Hematopoietic multipotent progenitor cell treated with erythropoietin and hydrocortisone succinate and interleukin-3 and kit ligand, for 17 days (in vitro differentiated cells): ENCODE measurements at places on chromosomes 11 and 22.
A peak's percentile ranks its signal among the peaks of the same experiment; 100 is the strongest.

GRCh38 chr11:100887659-100888058, 200.6 kb downstream of the ARHGAP42 start:
- no peak for DNase-seq

- no peak for DNase-seq
Measured at GRCh38 chr11:57763568-57763967, 2.0 kb downstream of the CTNND1 start.

DNA sequence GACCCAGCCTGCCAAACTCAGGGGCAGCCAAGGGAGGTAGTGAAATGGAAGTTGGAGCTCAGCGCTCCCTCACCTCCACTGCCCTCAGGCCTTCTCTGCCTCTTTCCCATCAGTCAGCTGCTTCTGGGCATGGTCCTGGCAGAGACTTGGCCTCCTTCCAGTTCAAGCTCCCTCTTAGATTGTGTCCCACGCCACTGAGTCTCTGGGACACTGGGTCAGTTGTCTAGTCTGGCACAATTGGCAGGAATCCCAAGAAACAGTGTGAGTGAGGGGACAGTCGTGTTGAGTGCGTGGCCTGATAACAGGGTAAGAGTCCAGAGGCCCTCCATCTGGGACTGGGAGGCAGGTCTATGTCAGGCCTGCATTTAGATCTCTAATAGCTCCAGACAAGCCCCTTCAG, 7.1 kb upstream of the SLC35E4 start:
- no peak for DNase-seq

GRCh38 chr11:18790883-18791206, 753 bp downstream of the PTPN5 start:
- no peak for DNase-seq

DNA sequence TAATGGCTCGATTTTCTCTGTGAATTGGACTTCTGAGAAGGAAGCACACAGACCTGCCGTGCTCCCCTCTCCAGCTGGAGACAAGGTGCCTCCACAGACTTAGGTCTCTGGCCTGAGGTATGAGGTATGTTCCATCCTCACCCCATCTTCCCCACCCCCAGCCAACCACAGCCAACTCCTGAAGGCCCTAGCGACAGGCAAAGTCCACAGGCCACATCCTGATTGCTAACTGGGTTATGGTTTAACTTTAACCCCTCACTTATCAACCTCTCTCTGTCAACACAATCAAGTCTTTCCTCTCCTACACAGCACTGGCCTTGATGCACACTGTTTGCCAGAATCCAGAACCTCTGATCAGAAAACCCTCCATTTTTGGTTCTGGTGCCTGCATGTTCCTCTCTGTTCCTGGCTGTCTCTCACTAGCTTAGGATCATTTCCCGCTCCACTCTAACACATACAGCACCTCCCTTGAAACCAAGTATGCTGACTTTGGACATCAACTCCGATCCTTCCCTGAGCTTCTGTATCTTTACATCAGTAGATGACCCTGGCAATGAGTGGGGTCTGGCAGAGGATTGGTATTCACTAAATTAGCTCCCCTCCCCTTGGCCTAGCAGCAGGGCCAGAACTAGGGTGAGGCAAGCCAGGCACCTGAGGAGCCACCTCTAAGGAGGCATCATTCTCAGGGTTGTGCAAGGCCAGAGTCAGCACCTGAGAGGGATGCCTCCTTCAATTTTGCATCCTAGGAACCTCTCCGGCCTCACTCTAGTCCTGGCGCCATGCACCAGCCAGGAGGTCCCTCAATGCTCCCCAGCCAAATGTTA, 22.0 kb downstream of the JAML start:
- no peak for DNase-seq

- no peak for DNase-seq
Measured at GRCh38 chr11:70725278-70725677, 326.9 kb downstream of the CTTN start.

DNA sequence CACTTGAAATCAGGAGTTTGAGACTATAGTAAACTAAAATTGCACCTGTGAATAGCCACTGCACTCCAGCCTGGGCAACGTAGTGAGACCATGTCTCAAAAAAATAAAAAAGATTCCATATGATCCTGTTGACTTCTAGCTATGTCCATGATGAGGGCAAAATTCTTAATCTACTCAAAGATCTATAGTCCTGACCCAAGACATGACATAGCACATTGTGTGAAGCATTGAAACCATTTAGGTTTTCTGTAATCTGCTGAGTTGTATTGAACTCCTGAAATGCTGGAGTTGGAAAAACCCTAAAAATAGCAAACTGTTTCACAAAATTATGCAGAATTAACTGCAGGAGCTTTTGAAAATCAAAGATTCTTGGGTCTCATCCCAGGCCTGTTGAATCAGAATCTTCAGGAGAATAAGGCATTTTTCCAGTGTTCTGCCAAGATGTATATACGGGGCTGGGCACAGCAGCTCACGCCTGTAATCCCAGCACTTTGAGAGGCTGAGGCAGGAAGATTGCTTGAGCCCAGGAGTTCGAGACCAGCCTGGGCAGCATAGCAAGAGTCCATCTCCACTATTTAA, 29.8 kb upstream of the LDHA start:
- DNase-seq = peak; percentile 30

DNA sequence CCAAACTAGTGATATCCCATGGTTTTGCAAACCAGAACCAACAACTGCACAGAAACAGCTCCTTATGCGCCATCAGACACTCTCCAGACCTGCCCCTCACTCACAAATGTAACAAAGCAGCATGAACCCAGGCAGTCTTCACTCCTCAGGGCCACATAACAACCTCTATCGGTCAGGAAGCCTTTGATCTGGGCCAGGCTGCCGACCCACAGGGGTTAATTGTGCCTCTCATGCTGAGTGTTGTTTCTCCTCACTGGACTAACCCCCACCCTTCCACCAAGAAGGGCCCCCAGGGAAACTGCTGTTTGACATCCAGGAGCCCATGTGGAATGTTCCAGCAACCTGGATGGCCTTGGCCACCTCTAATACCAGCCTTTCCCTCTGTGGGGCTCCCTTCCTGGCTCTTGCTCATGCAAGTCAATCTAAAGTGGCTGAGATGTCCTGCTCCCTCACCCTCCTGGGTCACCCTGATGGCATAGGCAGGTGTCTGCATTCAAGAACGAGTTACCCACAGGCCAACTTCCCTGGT, 7.9 kb upstream of the RGL4 start:
- DNase-seq = peak; percentile 20

DNA sequence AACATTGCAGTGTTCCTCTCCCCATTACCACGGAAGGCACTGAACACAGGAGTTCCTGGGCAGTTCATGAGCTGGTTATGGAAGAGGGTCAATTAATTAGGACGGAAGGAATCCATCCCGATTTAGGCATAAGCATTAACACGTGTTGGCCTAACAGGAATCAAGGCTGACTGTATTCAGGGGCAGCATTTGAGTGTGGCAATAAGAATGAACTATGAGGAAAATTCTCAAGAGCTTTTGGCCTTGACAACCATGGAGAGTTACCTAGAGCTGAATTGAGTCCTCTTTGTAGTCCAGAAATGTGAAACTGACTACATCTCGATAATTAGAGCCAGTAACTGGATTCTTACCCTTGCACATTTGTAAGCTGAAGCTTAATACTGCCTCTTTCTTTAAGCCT, 82.4 kb upstream of the CRTAM start:
- no peak for DNase-seq

GRCh38 chr11:35223371-35223796, 84.4 kb downstream of the CD44 start:
- DNase-seq = no peak

DNA sequence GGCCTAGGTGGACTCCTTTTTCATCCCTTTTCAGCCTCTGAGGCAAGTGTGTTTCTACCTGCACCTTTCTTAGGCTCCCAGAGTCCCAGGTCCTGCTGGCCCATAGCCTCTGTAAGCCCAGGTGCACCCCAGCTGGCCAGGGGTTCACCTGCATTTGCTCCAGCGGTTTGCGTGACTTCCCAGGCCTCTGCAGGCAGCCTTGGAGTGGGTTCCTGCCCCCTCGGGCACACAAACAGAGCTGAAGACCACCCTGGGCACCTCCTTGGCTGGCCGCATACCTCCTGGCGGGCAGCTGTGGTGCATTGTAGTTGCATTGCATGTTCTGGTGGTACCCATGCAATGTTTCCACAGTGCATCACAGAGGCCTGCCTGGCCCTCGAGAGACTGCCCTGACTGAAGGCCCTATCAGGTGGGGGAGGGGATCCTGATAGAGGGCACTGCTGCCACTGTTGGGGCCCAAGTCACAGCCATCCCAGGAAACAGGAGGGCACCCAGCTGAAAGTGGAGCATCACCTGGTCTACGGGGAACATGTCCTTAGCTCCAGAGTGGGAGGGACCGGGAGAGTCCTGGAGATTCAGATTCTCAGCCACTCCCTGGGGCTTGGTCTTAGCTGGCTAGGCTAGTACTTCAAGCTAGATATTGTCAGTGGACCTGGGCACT, 14.1 kb downstream of the SHISA8 start:
- DNase-seq = no peak

- DNase-seq = no peak
Measured at GRCh38 chr11:119747868-119748660, 19.1 kb upstream of the NECTIN1 start.

GRCh38 chr11:109291553-109291952, 130.4 kb upstream of the C11orf87 start:
- no peak for DNase-seq

GRCh38 chr22:23632178-23632577, at the start of gene DRICH1:
Gene DRICH1, minus strand, starts transcription at chr22:23632321. Its CDS starts 298 bp downstream, at chr22:23632023.
- DNase-seq = no peak

DNA sequence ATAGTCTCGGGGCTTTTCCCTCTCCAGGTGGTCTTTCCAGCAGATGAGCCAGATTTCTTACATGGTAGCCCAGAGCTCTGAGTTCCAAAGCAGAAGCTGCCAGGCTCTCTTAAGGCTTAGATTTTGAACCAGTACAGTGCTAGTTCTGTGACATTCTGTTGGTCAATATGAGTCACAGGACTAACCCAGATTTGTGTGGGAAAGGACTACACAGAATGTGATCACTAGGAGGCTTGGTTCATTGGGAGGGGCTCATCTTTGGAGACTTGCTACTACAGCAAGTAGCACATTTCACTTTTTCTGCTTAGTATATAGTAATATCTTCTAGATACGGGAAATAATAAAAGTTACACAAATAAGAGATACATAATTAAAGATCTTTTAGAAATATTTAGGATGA, 24.1 kb downstream of the RNF214 start:
- no peak for DNase-seq

DNA sequence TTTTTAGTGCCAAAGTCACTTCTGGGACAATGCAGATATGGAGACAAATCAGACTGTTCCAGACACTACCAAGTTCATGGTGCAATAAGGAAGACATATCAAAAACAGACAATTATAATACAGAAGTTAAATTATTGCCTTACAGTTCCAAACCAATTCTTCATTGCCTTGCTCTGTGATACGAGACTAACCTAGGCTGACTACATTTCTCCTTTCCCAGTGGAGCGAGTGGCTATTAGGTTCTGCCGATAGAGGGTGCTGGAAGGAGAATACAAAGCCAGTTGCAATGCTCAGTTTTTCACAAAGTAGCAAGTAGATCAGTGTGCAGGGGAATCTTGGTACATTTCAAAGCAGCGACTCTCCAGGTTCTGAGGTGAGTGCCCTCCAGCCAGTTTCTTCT, 67.8 kb downstream of the FAM168A start:
- DNase-seq = no peak

- DNase-seq = peak; percentile 71
Measured at GRCh38 chr11:33735271-33736147, 714 bp downstream of the CD59 start.

DNA sequence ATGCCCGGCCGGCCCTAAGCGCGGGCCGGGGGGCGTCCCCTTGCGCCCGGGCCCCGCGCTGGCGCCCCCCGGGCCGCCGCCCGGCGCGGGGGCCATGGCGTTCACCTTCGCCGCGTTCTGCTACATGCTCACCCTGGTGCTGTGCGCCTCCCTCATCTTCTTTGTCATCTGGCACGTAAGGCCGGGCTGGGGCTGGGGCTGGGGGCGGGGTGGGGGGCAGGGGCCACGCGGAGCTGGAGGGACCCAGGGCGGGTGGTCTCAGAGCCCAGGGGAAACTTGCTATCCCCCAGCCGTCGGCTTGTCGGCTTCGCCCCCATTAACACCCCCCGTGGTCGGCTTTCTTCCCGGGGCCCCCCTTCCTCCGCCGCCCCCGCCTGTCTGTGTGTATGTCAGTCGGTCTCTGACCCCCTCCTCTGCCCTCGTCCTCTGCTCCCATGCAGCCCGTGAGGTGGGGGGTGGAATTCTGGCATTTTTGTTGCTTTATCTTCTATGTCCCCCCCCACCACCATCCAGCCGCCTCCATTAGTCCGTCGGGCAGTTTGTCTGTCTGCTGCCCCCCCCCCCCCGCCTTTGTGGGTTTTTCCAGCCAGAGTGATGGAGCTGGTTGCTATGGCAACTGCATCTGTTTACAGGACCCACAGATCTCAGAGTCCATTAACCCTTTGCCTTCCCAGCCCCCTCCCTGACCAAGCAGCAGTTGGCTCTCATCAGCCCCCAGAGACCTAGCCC, 552 bp downstream of the CNIH2 start:
- no peak for DNase-seq

GRCh38 chr11:128905345-128906184, 14.4 kb downstream of the KCNJ5 start:
- DNase-seq = no peak

- no peak for DNase-seq
Measured at GRCh38 chr11:19861171-19861570, 148.5 kb downstream of the NAV2 start.

- DNase-seq = no peak
Measured at GRCh38 chr11:46879056-46879585, 33.0 kb upstream of the CKAP5 start.

DNA sequence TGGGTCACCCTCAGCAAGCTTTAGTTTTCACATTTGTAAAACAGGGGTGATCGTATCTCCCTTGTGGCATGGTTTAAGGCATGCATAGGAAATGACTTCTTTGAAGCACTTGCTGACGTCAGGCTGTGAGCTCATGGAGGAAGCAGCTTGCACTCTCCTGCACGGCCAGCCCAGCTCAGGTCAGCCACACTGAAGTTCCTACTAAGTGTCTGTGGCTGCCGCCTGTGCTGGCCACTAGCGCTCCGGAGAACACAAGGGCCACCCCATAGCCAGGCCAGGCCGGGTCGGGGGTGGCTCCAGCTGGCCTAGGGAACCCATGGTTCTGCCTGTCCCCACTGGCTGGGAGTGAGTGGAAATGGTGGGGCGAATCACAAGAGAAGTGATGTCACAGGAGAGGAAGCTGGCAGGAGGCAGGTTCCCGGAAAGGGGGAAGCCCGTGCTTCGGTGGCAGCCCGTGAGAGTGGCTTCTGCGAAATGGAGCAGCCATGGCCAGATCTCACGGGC, 28.2 kb downstream of the KCTD17 start:
- DNase-seq = no peak

- DNase-seq = no peak
Measured at GRCh38 chr11:21602699-21603098, 590.2 kb upstream of the ANO5 start.

DNA sequence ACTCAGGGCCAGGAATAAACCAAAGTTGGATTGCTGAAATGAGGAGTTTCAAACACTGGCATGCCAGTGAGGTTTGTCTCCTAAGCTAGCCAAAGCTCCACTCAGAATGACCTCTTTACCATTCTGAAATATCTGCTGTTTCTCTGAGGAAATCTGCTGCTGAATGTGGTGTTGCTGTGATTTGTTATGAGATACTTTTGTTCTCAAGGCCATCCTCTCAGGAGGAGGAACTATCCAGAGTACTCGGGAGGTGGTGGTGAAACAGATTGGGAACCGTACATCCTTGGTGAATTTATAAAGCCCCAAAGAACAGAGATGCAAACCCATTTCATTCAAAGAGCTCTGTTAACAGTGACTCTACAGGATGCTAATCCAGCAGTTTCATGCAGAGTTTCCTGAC, 50.5 kb downstream of the BDNF start:
- DNase-seq = no peak
